Ammon's horn (tissue), 1 donor: ENCODE measurements at places on chromosomes 3 and 15.

GRCh38 chr3:9732740-9733115 lies 1.2 kb downstream of the BRPF1 start:
- no peak for DNase-seq

GRCh38 chr3:18442756-18443664 lies 17.9 kb upstream of the SATB1 start:
- no peak for DNase-seq

- DNase-seq = no peak
These were observed at the start of gene RETNLB for GRCh38 chr3:108757404-108757982. Gene RETNLB (minus strand): TSS chr3:108757410. CDS start chr3:108757185, 225 bp downstream.

- no peak for DNase-seq
These were observed 59.8 kb downstream of the IGF1R start for GRCh38 chr15:98708037-98708590.

- peak; percentile 49 for DNase-seq
These were observed 103.7 kb downstream of the FRMD4B start for GRCh38 chr3:69282181-69282580.

GRCh38 chr3:138472141-138472825 lies 37.9 kb downstream of the ESYT3 start:
- no peak for DNase-seq

DNA sequence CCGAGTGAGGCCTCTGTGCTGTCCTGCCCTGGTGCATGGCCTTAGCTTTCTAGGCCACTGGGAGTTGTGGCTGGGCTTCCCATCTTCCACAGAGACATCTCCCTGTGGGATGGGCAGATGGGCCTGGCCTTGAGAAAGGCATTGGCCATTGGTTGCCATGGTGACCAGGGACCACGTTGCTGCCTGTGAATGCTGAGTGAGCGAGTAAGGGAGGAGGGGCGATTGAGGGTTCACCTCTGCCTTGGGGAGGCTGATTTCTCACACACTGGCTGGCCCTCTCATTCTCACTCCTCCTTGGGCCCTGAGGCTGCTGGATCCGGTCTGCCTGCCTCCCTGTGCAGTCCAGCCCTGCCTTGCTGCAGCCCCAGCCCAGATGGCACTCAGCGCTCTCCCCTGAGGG lies 26.4 kb upstream of the DOCK3 start:
- DNase-seq = no peak

- DNase-seq = no peak
These were observed 1.9 kb downstream of the TCF12 start for GRCh38 chr15:56920367-56920627.

DNA sequence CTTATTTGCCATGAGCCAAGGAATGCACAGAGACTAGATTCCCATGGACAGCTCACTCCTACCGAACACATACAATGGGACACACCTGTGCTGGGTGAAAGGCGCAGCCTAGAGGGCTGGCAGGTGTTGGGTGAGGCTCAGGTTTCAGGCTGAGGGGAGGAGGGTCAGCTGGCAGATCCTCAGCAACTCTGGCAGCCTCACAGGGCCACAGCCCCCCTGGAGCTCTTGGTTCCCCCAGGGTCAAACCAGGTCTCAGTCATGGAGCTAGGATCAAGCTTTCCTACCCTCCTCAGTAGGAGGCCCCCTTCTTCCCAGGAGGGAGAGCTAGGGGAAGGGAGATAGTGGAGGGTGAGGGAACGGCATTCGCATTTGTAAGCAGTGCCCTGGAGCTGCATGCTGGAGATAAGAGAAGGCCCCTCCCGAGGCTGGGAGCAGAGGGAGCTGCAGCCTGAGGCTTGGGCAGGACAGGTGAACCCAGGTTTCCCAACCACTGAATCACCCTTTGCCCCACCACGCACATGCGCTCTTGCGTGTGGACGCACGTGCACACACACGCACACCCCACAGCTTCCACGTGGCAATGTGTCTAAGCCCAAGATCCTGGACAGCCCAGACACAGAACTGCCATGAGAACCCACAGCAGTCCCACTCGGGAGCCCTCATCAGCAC lies 26.3 kb upstream of the TFRC start:
- no peak for DNase-seq
